ENCODE measurements at places on chromosomes 4 and X.

DNA sequence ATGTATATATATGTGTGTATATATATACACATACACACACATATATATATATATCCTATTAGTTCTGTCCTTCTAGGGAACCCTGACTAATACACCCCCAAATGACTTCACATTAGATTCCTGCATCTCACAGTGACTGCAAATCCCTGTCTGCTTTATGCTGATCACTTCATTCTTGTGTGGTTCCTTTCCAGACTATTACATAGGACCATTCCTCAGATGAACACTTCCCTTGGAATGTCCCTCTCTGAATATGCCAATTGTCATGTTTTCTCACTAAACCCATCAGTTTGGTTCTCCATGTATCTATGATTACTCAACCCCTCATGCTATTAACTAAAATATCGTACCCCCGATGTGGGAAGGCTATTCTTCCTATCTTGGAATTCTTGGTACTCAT, 605.2 kb upstream of the NR3C2 start:
- peak; percentile 47 for DNase-seq

DNA sequence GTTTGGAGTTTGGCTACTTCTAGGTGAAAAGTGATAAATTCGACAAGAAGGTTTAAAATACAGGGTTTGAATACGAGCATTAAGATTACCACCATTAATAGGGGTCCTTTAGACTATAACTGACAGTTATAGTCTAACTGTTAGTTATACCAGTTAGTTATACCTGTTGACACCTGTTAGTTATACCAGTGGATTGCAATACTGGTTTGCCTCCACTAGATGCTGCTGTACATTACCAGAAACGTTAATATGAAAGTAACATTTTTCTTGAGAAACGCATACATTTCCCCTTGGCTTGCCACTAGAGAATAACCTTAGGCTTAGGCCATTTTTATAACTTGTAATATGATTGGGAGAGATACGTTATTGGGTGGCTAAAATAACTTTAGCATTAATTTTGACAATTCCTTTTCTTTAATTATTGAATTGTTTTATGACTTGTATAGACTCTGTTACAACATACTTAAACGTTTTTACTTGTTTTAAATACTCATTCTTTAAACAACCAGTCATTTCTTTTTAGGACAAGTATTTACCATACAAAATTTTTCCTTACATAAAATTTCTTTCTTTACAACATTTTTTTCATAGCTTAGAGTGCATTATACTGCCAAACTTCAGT, 911.2 kb downstream of the FSTL5 start:
- DNase-seq = peak; percentile 0

- DNase-seq = no peak
Measured at GRCh38 chr4:104395168-104395614, 99.5 kb downstream of the CXXC4 start.

DNA sequence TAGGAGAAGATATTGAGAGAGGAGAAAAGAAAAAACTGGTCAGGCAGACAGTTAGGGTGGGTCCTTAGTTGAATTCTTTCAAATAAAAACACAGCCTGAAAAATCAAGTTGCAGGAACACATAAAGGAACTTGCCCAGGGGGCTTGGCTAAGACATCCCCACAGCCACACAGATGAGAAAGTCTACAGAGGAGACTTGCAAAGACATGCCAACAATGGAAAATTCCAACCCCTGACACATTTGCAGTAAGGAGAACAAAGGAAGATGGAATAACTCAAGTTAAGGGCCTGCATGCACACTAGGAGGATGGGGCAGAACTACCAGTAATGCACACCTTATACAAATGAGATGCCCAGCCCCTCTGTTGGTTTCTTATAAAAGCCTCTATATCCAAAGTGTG, 197.6 kb downstream of the CPXCR1 start:
- DNase-seq = no peak

- peak; percentile 34 for DNase-seq
Measured at GRCh38 chr4:26858947-26859401, 1.7 kb upstream of the STIM2 start.

DNA sequence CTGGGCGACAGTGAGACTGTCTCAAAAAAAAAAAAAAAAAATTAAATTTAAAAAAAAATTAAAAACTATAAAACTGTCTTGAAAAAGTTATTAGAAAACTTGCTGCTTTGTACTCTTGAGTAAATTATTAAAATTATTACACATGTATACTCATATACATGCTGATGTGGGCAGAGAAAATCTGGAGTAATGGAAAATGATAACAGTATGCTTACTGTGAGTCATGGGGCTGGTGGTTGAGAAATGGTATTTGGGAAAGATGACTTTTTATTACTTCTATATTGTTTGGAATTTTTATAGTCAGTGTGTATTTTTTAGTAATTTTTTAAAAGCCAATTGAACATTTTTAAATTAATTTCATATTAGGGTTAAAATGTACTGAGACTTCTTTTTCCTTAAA, 7.5 kb downstream of the YY2 start:
- DNase-seq = peak; percentile 39

DNA sequence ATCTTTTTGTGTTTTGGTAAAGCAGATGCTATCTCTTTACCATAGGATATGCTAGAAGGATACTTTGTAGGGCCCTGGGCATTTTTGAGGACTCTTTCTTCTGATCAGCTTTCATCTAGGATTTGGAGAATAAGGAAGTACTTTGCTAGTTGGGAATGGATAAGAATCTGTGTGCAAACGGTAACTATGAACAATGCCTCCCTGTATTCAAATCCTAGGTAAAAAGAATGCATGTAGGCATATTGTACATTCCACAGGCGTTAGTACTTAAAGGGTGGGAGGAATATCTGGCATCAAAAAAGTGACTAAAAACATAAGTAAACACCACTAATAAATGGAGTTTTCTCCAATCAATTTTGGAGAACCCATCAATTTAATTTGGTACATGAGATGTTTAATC, 59.7 kb downstream of the SH3BGRL start:
- DNase-seq = peak; percentile 49

DNA sequence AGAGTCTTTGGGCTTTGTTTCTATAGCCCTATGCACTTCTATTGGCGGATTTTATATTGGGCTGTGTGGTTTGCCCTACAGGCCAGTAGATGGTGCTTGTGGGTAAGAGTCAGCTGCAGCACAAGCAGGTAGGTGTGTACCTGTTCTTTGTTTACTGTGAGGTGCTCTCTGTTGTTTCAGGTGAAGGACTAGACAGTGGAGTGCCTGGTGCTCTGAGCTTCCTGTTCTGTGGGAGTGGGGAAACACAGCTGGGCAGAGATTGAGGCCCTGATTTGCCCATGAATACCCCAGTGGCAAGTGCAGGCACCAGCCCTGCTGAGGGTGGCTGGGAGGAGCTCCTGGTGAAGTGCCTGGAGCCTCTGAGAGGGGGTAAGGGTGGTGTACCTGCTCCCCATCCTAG, 26.3 kb upstream of the UCP1 start:
- DNase-seq = peak; percentile 9

DNA sequence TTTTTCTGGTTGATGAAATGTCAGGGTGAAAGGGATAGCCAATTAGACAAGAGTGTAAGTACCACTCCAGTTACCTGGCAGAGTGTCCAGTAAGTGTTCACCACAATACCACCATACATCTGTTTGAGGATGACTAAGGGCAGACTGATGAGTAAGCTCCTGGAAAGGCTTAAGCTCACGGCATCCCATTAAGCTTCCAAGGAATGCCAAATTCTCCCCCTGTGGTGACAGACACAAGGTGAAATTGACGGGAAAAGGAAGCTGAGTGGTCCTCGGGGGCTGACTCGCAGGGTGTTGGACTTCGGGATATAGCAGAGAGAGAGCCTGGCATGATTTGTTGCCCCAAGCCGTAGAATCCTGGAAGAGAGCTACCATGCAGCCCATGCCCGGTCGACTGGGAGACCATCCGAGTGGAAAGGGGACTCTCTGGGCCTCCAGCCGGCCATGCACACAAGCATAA, 7.6 kb upstream of the BST1 start:
- DNase-seq = peak; percentile 99

- no peak for DNase-seq
Measured at GRCh38 chr4:165803005-165803404, 70.0 kb upstream of the TLL1 start.

DNA sequence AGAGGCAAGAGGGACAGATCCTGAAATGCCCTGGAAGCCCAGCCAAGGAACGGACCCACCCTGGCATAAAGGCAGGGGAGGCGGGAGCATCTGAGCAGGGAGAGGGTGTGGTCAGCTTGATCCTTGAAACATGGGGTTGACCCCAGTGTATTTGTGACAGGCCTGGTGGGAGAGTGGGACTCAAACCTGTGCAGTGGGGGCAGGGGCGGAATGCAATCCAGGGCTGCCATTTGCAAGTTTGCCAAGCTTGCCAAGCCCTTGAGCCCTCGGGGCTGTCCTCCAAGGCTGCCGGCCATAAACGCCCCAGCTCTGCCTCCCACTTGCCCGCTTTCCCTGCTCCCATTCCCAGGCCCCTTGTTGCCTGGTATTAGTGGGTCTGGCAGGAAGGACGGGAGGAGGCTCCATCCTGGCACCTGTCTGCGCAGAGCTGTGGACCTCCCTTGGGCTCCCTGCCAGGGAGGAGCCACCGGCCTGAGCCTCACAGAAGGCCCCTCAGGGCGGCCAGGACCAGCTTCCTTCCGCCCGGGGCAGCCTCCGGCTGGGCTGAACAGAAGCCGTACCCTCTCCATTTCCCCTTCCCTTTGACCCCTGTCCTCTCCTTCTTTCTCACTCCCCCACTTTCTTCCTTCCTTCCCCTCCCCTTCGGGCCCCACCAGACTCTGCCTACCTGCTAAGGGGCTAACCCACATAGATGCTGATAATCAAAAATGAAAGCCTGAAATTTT, 661 bp downstream of the S100P start:
- no peak for DNase-seq

- DNase-seq = no peak
Measured at GRCh38 chr4:175833574-175834311, 21.7 kb upstream of the GPM6A start.

GRCh38 chr4:145867406-145867805, 71.2 kb downstream of the ZNF827 start:
- peak; percentile 22 for DNase-seq

DNA sequence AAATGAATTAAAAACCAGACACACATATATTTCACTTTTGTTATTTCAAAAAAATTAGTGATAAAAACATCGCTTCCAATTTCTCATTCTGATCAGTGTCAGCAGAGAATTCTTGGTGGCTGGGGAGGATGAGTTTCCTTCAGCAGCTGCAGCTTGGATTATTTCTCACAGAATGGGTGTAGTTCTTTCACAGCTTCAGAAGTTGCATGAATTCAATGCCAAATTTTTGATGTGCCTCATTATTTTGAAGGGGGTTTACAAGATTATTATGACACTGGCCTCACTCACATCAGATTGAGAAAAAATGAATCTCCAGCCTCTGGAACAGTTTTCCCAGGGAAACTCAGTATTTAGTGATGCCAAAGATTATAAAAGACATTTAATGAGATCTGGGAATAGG, 184.9 kb upstream of the WDFY3 start:
- no peak for DNase-seq

DNA sequence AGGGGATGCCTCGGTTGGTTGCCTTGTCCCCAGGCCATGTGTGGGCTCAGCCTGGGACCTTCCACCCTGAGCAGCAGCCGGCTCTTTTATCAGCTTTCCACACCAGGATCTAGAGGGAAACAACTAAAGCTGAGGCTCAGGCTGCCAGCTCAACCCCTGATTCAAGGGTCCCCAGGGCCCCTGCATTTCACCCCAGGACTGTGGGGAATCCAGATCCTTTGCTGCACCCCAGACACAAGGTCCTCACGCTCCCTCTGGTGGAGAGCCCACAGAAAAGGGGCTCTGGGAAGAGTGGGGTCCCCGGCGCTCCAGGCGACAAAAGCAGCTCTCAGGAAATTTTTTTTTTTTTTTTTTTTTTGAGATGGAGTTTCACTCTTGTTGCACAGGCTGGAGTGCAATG, 64.3 kb downstream of the ZFYVE28 start:
- DNase-seq = no peak

DNA sequence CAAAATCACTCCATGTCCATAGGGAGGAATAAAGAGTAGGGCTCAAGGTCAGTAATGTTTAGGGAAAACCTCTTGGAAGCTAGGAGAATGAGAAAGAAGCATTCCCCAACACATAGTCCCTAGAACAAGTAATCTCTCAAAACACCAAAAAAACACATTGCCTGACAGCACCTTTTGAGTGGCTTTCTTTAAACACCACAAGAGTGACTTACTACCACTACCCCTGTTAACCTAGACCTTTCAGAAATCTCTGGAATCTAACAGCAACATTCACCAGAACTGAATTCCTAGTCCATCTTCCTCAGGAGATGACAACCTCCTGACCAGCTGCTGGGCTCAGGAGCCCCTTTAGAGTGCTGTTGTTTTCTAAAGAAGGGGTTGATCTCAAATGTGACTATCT, 142.2 kb downstream of the SOWAHB start:
- DNase-seq = no peak

DNA sequence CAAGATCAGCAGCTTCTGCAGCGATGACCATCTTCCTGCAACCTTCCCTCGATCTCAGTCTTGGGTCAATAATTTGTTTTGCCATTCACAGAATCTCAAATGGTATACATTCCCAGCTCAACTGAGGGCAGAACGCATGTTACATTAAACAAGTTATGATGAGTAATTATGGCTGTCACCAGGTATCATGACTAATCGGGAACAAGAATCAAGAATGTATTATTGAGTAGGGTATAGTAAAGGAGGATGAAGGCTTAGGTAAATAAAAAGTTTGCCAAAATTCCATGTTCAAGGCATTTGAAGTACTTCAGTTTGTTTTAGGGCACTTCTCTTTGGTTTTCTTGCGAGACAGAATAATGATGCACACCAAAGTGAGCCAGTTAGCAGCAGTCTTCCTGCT, 194.1 kb downstream of the SH2D1A start:
- DNase-seq = no peak

- no peak for DNase-seq
Measured at GRCh38 chr4:174332741-174333493, 49.2 kb downstream of the CEP44 start.

DNA sequence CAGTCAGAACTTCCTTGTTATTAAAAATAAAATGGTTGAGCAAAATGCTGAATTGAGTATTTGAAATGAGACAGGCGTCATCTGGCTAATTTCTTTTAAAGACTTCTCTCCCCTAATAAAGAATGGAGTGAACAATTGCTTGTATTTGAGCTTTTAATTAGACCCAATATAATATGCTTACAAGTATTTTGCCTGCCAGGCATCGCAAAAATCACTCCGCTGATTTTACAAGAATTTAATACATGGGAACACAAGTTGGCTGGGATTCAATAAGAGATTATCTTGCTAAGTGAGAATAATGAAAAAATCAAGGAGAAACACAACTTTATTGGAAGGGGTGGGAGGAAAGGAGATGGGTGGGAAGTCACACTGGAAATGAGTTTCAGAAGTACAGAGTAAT, 52.3 kb downstream of the KLF3 start:
- DNase-seq = no peak

- DNase-seq = no peak
Measured at GRCh38 chrX:19094654-19095053, 27.6 kb downstream of the ADGRG2 start.

- no peak for DNase-seq
Measured at GRCh38 chr4:108398316-108398715, 222.1 kb upstream of the RPL34 start.

DNA sequence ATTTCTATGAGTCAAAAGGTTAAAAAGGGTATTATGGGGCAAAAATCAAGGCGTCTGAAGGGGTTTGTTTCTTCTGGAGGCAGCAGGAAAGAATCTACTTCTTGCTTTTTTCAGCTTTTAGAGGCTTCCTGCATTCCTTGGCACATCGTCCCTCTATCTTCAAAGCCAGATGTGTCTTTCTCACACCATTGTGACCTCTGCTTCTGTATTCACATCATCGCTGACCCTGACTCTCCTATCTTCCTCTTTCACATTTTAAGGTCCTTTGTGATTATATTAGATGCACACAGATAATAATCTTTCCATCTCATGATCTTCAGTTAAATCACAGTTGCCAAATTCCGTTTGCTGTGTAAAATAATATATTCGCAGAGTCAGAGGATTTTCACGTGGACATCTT, 112.7 kb downstream of the PPP4R3C start:
- no peak for DNase-seq

Data from IMR-90 (cell line).